NCI-H526 (cell line): ENCODE measurements at places on chromosomes 5 and 9.
A peak's percentile ranks its signal among the peaks of the same experiment; 100 is the strongest.

DNA sequence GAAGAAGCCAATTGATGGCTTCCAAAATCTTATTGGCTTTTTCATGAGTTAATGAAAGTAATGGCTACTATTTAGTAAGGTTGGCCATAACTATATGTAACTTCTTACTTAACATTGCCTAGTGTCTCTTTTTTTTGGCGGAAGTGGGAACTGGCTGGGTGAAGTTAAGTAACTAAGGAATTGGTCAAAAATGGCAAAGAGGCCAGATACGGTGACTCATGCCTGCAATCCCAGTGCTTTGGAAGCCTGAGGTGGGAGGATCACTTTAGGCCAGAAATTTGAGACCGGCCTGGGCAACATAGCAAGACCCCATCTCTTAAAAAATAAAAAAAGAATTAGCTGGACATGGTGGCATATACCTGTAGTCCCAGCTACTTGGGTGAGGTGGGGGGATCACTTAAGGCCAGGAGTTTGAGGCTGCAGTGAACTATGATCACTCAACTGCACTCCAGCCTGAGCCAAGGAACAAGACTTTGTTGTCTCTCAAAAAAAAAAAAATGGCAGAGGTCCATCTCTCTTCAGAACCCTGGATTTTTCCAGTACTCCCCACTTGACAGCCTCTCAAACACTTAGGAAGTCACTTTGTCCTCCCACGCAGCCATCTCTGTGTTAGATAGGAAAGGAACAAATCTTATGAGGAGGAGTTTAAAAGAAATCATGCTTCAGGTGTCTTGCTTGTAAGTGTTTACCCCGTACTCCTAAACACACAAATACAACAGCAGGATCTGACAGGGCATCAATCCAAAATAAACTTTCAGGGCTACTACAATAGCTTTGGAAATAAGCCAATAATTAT lies 75.7 kb downstream of the TEK start:
- DNase-seq: no peak

DNA sequence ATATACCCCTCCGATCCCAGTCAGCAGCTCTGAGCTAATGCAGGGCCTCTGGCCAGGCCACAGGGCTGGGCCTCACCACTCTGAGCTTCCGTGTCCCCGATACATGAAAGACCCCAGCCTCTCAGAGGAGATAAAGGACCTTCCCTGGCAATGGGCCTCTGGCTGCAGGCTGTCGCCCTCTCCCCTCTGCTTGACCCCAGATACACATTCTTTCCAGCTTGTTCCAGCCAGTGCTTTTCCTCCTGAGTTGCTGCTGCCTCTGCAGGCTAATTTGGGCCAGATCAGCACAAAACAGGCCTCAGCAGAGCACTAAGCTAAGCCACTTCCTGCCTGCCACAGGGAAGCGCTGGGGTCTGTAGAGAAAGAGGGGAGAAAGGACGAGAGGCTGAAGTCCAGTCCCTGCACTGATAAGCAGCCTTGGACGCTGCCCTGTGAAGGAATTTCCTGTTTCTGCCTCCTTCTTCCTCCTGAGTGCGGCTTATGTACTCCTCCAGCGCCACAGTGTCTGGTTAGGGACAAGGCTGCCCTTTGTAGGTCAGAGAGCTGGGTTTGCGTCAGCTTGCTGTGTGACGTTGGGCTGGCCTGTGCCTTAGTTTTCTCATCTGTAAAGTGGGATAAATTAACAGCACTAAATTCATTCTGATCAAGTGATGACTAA lies 73.0 kb upstream of the IL17B start:
- no peak for DNase-seq

- DNase-seq: no peak
These were observed 152.9 kb upstream of the MOCS2 start for GRCh38 chr5:53262348-53262970.

DNA sequence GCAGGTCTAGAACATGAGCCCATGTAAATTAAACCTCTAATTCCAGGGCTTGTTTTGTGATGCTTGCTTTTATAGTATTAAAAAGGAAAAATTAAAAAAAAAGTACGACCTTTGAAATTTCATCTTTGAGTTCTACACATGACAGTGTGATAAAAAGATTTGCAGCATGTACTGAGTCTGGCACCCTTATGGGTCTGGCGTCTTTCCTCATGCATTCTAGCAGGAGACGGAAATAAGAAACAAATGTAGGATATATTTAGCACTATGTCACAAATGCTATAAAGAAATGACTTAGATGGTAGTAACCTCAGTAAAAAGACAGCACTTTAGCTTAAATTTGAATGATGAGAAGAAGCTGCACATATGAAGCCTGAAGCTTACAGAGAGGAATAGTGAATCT lies 1474.3 kb upstream of the CDH6 start:
- DNase-seq: no peak

GRCh38 chr5:159814222-159814621 lies 102.1 kb upstream of the ADRA1B start:
- no peak for DNase-seq

DNA sequence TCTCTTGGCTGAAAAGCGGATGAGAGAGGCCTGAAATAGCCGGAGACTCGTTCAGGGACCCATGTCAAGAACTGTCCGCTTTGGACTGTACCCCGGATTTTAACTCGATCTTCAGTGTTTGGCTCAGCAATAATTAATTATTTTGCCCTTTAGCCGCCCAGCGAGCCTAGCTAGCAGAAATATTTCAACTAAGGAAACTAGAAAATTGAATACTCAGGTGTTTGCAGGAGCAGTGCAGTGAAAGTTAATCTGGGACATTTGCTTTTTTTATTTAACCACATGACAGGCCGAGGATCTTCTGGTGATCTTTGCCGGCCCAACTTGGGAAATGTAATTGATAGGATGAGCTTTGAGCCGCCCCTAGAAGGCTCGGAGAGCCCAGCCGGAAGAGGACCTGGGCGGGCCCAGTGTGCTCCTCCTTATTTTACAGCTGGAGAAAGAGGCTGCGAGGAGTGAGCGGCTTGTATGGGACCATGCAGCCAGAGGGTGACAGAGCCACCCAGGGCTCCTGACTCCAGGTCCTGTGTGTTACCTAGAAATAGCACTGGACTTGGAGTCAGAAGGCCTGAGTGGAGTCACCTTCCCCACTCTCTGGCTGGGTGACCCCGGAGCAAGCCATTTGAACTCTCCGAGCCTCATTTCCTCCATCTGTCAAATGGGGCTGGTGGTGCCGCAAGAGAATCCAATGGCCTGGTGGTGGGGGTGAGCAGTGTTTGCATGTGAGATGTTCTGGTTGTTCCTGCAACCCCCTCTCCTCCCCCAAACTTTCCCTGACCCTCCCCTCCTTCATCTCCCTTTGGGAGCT lies 2.4 kb downstream of the PPARGC1B start:
- peak; percentile 33 for DNase-seq

GRCh38 chr9:77456829-77457437 lies 191.2 kb downstream of the GNA14 start:
- peak; percentile 19 for DNase-seq
